IPS-NIHi11 (cell line): ENCODE measurements at places on chromosomes 12 and 14.

DNA sequence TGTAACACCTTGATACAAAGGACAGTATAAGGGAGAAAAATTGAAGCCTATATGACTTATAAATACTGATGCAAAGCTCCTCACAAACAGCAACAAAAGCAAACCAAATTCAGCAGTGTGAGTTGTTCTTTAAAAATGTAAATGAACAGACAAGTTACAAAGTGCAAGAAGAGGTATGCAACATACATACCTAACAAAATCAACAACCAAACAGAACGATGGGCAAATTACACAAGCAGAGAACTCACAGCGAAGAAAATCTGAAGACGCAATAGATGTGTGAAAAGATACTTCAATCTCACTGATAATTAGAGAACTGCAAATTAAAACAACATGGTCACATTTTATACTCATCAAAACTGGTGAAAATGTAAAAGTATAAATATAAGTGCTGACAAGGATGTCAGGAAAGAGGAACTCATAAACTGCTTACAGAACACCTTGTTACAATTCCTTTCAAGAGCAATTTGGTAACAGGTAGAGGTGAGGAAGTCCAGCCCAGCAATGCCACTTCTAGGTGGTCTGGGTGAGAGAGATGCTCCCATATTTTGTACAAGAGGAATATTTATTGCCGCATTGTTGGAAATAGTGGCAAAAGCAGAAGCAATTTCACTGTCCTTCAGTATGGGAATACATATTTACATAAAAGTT lies 47.3 kb downstream of the CORO1C start:
- DNase-seq: no peak

- no peak for DNase-seq
These were observed 134.0 kb downstream of the SRGAP1 start for GRCh38 chr12:63978519-63978918.

GRCh38 chr14:44030831-44031383 lies 476.2 kb downstream of the FSCB start:
- peak; percentile 22 for DNase-seq

DNA sequence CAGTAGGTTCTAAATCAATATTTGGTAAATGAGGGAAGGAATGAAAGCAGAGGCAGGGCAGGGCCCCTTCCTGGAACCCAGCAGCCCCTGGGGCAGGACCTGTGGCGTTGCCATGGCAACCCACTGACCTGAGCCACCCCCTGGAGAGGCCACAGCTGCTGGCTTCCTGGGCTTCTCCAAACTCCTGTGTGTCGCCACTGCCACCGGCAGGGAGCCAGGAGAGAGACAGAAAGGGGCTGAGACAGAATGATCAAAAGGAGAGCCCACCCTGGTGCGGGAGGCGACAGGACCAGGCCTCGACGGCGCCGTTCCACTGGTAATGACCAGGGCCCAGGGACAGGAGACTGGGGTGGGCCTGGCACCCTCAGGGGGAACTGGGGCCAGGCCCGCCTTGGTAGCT lies 18.2 kb downstream of the RFX4 start:
- peak; percentile 67 for DNase-seq

- peak; percentile 38 for DNase-seq
These were observed 702.7 kb downstream of the TMTC2 start for GRCh38 chr12:83389237-83389996.

DNA sequence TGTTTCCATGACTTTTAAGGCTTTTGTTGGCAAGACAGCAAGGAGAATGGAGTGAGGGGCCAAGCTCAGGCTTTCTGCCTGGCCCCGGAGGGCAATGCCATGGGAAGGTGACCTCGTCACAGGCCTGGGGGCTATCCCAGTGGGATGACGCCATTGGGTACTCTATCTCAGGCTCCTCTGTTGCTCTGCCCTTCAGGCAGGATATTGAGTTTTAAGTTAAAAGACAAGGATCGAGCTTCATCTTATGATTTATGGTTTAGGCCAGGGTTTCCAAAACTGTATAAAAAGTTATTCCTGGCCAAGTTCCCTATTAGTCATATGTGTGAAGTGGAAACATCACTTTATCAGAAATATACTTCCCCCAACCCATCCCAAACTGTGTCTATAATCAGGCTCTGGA lies 127.7 kb downstream of the ZFP36L1 start:
- no peak for DNase-seq

DNA sequence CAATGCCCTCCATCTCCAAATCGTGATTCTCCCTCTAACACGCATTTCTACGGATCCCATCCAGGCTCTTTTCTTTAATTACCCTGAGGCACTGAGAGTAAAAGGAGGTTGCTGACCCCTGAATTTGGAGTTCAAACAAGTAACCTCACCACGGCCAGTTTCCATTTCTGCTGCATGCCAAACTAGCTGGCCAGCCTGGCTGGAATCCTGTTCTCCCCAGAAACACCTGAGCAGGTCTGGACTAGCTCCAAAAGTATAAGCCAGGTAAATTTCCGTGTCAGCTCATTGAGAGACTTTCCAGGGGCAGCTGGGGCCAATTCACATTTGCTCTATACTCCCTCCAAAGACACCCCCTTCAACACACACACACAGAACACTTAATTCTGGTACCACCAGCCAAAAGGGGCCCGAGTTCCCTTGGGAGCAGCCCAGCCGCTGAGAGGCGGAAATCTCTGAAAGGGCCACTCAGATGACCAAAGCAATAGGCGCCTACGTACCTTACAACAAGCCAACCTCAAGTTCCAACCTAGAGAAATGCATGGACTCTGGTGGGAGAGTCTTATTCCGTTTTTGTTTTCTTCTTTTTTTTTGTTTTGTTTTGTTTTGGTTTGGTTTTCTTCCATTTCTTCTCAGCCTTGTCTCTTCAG lies 131.4 kb downstream of the NDUFA12 start:
- no peak for DNase-seq

DNA sequence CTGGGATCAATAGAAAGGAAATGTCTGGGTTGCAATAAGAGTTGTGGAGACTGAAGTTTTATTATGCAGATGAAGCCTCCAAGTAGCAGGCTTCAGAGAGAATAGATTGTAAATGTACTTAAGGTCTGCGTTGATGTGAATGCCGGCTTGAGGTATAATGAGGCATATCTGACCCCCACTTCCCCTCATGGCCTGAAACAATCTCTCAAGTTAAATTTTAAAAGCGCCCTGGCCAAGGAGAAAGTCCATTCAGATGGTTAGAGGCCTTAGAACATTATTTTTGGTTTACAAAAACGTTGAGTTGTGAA lies 28.3 kb upstream of the HIGD1C start:
- no peak for DNase-seq

GRCh38 chr14:56216626-56217379 lies 98.6 kb downstream of the PELI2 start:
- DNase-seq: no peak

GRCh38 chr12:22803725-22804124 lies 178.8 kb downstream of the ETNK1 start:
- DNase-seq: peak; percentile 17

DNA sequence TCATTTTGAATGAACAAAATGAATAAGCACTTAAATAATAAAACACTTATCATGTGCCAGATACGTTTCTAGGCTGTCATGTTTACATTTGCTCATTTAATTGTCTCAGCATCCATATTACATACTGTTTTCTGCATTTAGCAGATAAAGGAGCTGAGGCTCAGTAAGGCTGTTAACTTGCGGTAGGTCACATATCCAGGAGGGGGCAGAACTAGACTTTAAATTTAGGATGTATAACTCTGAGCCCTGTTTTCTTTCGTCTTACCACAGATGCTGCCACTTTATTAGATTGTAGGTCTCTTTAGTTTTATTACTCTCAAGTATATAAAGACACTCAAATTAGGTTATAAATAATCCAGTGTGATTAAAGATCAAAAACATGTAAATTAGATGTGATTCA lies 17.7 kb downstream of the IRAK4 start:
- peak; percentile 30 for DNase-seq

DNA sequence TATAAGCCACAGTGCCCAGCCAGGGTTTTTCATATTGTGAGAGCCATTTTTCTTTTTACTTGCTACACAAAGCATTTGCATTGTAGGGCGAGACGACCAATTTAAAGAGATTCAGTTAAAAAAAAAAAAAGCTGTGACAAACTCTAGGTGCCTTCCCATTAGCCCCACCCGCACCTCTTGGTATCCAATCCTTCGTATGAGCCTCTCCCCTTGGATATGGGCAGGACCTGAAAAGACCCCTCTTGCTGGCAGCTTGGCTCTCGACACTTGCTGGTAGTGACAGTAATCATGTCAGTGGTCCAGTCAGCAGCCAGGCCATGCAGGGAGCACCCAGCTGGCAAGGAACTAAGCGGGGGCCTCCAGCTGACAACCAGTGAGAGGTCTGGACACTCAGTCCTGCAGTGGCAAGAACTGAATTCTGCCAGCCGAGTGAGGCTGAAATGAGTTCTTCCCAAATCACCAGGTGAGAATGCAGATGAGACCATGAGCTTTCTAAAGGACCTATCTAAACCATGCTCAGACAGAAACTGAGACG lies 46.5 kb downstream of the SINHCAF start:
- peak; percentile 45 for DNase-seq

DNA sequence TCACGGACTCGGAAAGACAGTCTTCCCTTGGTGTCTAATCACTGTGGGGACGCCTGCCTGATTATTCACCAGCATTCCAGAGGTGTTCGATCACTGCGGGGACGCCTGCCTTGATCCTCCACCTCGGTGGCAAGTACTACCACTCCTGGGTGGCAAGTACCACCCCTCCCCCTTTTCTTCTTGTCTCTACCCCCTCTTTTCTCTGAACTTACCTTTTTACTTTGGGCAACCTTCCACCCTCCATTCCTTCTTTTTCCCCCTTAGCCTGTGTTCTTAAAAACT lies 12.0 kb upstream of the LGMN start:
- no peak for DNase-seq

DNA sequence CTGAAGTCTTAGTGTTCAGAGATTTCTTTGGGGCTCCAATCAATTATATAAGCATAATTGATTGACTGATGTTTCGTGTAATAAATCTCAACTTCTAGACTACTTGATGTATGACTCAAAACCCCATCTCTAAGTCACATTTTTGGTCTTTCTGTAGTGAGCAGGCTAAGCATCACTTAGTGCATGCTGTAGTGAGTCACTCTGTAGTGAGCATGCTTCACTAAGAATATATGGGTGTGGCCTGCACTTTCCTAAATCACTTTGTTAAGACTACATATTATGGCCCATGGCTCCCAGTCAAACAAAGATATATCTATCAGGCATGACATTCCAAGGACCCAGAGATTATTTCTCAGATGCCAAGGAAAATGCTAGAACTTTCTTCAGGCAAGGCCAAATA lies 909.4 kb upstream of the LRFN5 start:
- no peak for DNase-seq

GRCh38 chr14:62645649-62646048 lies 399.6 kb downstream of the KCNH5 start:
- DNase-seq: no peak

DNA sequence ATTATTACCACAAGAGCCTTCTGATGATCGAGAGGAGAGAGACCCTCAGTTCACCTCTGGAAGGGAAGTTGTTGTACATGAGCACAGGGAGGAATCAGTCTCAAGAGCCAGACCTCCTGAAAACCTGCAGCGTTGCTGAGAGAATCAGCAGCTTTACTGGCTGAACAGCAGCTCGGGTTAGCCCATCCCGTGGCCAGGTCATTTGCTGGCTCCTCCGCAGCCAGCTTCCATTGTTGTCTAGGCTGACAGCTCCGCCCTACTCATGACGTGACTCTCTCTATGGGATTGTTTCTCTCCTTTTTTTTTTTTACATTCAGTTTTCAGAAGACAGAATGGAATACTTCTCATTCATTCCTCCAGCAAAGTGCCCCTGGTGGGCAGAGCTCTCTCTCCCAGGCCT lies 69.9 kb downstream of the TGFB3 start:
- peak; percentile 80 for DNase-seq

DNA sequence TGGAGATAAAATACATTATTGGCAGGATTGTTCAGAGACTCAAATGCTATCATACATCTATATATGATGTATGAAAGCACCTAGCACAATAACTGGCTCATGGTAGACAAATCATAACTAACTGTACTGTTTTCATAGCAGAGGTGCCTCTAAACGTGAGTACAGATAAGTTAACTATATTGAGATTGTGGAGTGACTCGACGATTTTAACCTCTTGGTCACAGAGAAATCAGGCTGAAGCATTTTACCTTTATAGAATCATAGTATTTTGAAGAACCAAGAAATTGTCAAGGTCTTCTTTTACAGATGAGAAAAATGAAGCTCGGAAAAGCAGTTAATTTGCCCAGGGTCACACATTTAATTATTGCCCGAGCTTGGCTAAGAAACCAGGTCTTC lies 666 bp upstream of the DERA start:
- DNase-seq: no peak

DNA sequence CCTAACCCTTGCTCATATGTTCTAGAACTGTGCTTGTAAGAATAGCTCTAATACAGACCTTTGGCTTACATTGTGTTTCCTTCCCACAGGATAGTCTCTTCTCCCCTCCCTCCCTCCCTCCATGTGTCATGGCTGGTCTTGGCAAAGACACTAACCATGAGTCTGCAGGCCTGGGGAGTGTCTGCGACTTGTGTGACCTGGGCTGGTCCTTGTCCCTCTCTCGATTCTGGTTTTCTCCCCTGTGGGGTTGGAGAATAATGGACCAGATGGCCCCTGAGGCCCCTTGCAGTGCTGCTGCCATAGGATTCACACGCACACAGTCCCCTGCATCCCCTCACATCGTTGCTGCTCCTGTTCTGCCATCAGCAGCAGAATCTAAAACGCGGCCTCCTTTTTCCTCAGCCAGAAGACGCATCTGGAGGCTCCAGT lies 30.3 kb downstream of the DEGS2 start:
- DNase-seq: no peak

DNA sequence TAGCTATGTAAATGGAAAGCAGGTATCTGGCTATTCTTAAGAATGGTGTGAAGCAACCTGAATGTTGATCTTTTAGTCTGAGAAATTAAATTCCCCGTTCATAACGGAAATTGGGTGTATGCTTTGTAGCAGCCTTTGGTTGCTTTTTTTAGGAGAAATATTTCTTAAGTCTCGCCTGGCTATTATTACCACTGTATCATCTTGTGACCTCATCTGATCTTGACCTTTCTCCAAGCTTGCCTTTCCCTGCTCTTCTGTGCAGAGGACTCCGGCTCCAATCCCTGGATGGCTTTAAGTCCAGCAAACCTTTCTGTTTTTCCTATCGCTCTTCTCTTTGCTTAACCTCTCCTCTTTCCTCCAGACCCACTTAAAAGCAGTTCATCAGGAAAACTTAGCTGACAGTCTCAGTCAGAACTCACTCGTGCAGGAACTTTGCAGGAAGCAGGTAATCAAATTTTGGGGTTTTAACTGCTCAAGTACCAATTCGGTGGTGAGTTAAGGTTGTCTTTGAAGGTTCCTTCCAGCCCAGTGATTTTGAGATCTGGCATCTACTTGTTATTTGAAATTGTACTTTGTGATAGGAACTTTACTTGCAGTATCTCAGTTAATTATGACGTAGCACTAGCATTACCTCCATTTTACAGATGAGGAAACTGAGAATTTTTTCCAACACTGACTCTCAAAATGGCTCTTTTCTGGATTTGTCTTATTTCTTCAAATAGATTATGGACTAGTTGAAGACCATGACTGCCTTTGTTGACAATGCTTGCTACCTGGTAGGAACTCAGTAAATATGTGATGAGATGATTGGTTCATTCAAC lies 14.1 kb downstream of the PPFIBP1 start:
- no peak for DNase-seq

GRCh38 chr12:85275374-85275773 lies 4.6 kb upstream of the ALX1 start:
- no peak for DNase-seq

GRCh38 chr12:76896274-76896673 lies 17.5 kb upstream of the CSRP2 start:
- DNase-seq: no peak
